ENCODE measurements at places on chromosomes 5 and 9. TPM values are rescaled to one million over a fixed set of nuclear protein-coding genes. Genes with fewer than 3 reads are reported as not detected.

DNA sequence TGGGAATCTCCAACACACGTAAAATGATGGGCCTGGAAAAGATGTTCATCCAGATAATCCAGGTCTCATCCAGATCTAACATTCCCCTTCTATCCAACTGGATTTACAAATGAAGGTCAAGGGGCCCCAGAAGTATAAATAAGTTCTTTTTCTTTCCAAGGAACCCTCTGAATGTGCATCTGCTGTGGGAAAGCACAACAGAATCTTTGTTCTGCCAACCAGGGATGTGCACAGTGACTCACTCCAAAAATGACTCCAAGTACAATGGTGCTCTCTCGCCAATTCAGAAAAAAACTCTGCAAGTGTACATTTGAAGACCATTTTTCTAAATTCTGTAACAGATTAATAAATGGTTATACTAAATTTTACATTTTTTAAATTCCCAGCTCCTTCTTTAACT, 12.4 kb downstream of the RAPGEF6 start:
- no peak for DNase-seq

DNA sequence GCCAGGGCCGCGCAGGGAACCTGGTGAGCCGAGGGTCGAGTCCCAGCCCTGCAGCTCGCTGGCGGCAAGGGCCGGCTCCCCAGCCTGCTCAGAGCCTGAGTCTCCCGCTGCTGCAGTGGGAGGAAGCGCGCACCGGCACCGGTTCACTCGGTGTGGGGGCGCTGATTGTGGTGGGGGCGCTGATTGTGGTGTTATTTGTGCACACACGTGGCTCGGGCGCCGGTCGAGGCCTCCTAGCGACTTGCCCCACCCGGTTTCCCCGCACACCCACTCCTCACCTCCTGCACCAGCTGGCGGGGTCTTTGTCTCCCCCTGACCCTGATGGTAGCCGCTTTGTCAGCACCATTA, 266.7 kb downstream of the NSG2 start:
- DNase-seq, result no peak

DNA sequence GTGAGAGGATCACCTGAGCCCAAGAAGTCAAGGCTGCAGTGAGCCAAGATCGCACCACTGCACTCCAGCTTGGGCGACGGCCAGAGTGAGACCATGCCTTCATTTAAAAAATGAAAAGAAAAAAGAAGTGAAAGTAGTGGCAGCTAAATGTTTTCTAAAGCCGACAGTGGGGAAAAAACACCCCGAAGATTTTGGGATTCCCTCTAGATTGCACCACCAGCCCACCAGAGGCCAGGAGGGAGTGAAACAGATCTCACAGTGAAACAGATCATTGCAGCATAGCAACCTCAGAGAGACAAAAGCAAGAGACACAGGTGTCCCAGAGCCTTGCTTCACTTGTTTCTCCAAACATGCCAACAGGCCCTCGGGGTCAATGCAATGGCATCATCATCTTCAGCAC, 156.8 kb downstream of the PAX5 start:
- no peak for DNase-seq

DNA sequence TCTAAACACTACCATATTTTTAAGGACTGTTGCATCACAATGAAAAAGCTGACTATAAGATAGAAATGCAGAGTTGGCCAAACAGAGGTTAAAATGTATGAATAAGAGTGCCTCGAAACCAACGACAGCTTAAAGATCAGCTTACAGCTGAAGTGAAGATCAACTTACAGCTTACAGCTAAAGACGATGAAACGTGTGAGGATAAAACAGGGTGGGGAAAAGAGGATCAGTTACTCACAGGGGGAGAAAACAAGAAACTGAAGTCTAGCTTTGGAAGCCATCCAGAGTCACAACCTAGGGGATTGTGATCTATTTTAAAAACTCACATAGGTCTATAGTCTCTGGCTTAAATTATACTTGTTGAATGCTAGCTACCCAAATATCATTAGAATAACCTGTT, 220.0 kb downstream of the SNCAIP start:
- no peak for DNase-seq

DNA sequence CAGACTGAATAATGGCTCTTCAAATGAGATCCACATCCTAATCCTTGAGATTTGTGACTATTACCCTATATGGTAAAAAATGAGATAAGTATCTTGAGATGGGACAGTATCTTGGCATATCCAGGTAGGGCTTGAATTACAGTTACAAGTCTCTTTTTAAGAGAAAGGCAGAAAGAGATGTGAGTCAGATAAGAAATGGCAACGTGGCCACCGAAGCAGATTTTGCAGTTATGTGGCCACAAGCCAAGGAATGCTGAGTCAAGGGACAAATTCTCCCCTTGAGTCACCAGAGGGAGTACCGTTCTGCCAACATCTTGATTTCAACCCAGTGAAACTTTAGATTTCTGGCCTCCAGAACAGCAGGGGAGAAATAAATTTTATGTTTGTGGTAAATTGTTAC, 1983.0 kb upstream of the C9orf72 start:
- no peak for DNase-seq

GRCh38 chr9:17130725-17131124, 4.1 kb upstream of the CNTLN start:
- DNase-seq, result no peak

GRCh38 chr9:17024129-17024528, 110.7 kb upstream of the CNTLN start:
- DNase-seq, result no peak

- no peak for DNase-seq
These were observed 148.5 kb downstream of the C9orf152 start for GRCh38 chr9:110059461-110059860.

DNA sequence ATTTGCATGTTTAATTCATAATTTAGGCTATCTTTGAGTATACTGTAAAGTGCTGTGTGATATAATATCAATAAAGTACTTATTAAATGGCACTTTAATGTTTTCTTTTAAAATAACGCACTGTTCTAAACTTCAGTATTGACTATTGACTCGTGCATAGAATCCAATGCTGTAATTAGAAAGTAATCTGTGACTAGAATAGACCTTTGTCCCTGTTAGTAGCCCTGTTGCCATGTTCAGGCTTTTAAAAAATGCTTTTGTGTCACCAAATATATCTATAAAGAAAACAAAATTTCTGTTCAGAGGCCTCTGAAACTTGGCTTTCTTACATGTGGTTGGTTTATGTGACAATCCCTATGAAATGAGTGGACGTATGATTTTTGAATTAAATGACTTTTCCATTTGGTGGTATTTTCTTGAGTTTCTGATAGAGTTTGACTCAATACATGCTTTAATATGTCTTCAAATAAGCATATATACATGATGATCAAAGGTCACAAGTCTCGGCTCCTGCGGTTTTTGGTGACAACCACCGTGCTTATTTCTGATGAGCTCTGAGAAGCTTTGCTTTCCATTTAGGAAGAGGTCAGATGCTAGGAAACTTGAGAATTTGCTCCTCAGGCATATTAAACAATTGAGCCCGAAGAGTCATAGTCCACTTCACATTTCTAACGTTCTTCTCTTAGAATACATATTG, 174.7 kb downstream of the NR3C1 start:
- DNase-seq, result no peak

- no peak for DNase-seq
These were observed 41.5 kb downstream of the SAR1B start for GRCh38 chr5:134590992-134591659.

OR13C9 gene
- not detected for polyA plus RNA-seq

KIF4B gene
- polyA plus RNA-seq, result not detected

LEAP2 gene
- polyA plus RNA-seq, result 2.7 TPM

POU5F2 gene
- not detected for polyA plus RNA-seq

MLANA gene
- 0.34 TPM for polyA plus RNA-seq

Data from muscle of arm (tissue), 14 donors.